ENCODE measurements at places on chromosomes 7 and 10.
A peak's percentile ranks its signal among the peaks of the same experiment; 100 is the strongest.

DNA sequence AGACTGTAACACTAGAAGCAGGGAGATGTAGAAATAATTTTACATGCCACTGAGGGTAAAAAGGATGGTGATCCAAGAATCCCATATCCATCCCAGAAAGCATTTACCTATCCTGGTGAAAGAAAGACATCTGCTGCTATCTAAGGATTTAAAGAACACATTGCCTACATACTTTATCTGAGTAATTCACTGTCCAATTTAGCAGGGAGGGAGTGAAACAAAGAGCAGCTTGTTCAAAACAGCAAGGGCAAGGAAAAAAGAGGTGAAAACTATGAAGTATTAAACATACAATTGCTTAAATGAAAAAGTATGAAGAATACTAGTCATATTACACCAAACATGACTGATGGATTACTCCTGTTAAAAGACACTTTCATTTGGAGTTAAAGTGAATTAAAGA lies 206.2 kb downstream of the PPP1R9A start:
- DNase-seq: no peak

GRCh38 chr7:115096262-115096661 lies 174.4 kb downstream of the MDFIC start:
- DNase-seq: no peak

DNA sequence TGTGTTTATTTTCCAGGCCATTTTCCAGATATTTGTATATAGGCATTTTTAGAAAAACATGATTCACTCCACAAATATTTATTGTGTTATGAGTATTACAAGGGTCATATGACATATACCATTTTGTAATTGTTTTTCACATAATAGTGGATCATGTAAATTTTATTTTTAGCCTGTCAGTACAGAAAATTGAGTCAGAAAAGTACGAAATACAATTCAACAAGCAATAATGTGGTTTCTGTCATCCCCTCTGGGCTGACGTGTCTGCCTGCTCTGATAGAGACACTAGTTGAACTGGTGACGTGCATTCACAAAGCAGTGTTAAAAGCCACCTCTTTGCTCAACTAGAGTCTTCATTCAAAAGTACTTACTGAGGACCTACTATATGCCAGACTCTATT lies 97.9 kb upstream of the STEAP1B start:
- DNase-seq: no peak

DNA sequence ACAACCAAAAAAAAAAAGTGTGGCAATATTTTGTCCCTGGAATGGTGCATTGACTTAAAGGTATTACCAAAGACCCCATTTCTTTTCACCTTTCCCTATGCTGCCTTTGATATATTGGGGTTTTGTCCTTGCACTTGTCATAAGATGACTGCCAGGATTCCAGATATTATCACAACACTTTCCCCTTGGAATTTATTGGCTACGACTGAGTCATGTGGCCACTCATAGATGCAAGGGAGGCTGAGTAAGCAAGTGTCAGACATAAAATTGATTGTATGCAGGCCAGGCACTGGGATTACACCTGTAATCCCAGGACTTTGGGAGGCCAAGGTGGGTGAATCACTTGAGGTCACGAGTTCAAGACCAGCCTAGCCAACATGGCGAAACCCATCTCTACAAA lies 83.6 kb downstream of the PPP1R3C start:
- no peak for DNase-seq

DNA sequence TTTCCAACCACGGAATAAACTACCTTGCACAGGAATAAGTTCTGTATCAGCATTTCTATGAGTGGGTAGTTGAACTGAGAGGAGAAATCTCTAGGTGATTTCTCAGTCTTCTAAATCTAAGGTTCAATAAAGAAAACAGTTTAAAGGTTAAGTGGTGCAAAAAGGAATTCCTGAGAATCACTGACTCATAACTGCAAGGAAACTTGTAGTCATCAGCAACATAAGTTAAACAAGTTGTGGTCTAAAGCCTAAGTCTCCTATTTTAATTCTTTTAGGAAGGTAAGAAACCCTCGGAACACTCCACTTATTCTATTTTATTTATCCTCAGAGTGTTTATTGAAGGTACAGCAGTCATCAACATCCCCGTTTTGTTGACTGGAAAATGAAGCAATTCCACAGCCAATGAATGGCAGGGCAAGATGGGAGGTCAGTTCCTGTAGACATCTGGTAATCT lies 92.4 kb upstream of the PIK3CG start:
- no peak for DNase-seq

- DNase-seq: peak; percentile 30
These were observed 8.7 kb upstream of the BHLHA15 start for GRCh38 chr7:98202367-98203195.

Measured in activated T-helper 1 cell treated with anti-CD3 and anti-CD28 coated beads, Interleukin-2, amount 50 U/mL, for 16 hours (primary cell).